ENCODE measurements at places on chromosomes 7 and 10.

- no peak for DNase-seq
Observed at GRCh38 chr10:93903051-93903450, 9.3 kb downstream of the SLC35G1 start.

DNA sequence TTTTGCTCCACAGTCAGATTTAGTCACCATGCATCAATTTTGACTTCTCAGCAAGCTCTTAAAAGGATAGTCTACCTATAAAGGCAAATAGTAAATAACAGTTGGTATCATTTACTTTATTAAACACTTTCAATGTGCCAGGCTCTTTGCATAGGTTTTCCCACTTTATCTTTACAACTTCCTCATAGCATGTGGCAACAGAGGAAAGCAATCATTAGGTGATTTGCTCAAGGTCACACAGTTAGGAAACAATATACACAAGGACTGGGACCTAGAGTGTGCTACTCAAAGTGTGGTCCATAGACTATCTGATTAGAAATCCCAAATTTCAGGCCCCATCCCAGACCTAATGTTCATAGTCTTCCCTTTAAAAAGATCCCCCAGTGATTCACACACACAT lies 212.3 kb downstream of the MTERF1 start:
- DNase-seq = no peak

DNA sequence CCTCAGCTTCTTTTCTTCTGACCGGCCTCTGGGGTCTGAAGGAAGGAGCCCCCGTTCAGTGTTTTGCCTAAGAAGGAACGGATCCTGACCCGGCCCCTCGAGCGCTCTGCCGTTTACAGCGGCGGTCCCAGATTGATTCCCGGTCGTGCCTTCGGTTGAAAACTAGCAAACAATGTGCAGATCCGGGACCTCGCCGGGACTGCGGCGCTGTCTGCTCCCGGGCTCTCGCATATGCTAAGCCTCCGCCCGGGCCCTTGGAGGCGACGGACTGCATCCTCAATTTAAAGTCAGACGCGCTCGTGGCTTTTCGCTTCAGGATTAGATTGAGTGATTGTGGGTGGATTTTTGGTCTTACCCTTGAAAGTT lies 559 bp downstream of the DBF4 start:
- peak; percentile 14 for DNase-seq

DNA sequence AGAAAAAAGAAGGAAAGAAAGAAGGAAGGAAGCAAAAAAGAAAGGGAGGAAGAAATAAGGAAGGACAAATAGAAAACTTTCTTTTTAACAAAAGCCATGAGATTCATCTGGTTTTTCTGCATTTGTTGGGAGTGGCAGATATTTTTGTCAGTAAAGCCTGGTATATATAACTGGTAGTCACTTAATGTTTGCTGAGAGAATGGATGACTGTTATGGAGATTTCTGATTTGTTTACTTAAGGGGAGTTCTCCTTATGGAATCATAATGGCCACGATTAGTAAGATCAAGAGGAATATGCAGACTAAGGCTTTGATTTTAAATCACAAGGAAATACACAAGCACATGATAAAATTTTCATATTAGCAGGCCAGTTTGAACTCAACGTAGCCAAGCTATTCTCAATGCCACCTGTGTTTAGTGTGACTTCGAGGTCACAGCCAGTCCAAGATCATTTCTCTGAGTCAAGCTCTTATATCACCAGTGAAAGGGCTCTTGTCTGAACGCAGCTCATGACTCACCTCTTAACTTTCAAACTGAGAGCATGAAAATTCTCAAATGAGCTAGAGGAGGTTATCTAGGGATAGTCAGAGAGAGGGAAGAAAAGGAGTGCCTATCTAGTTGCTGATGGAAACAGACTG lies 445.1 kb upstream of the ZMIZ1 start:
- no peak for DNase-seq

GRCh38 chr10:20265146-20265545 lies 448.9 kb downstream of the PLXDC2 start:
- no peak for DNase-seq

- DNase-seq = no peak
Observed at GRCh38 chr7:28433039-28433438, 20.7 kb downstream of the CREB5 start.

DNA sequence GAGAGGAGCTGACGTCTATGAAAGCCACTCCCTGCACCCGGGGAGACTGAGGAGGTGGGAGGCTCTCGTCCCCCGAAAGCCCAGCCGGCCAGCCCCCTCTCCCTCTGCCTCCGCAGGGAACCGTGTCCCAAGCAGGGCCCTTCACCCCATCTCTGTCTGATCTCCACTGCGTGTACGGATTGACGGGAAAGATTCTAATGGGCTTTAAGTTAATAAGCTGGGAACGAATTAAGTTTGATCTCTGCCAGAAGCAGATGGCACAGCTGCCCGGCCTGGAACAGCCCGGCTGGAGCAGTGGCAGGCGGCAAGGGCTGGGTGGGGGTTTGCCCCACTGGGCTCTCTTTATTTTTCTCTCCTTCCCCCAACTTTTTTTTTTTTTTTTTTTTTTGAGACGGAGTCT lies 6.1 kb upstream of the SLC29A4 start:
- DNase-seq = no peak

GRCh38 chr10:15419279-15419874 lies 48.3 kb upstream of the FAM171A1 start:
- peak; percentile 21 for DNase-seq

- DNase-seq = no peak
Observed at GRCh38 chr10:47346581-47347302, 1.4 kb upstream of the RBP3 start.

DNA sequence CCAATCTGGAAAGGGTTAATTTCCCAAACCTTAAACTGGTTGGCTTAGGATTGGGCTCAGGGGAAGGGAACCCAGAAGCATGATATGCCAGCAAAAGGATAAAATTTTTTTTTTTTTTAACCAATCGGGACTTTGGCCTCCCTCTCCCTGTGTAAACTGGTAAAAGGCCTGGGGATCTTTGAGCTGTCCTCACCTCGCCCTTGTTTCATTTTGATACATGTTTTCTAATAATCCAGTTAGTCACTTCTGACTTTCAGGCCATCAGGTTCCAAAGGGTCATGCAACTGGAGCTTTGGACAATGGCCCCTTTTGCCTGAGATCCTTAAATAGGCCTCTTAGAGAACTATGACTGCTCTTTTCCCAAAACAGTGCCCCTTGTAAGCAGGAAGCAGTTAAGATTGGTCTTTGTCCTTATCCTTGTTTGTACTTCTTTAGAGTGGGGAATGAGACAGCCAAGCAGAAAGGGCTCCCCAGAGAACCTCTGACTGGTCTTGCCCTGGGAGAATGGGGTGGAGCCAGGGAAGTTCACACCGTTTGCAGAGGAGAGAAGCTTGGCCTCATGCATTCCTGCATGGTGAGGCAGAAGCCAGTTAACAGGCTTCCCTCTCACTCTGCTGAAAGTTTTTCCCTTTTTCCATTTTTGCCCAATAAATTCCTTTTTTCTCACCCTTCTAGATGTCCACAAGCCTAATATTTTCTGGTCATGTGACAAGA lies 424.2 kb upstream of the CNTNAP2 start:
- no peak for DNase-seq

- no peak for DNase-seq
Observed at GRCh38 chr7:29464753-29465152, 98.9 kb upstream of the PRR15 start.

DNA sequence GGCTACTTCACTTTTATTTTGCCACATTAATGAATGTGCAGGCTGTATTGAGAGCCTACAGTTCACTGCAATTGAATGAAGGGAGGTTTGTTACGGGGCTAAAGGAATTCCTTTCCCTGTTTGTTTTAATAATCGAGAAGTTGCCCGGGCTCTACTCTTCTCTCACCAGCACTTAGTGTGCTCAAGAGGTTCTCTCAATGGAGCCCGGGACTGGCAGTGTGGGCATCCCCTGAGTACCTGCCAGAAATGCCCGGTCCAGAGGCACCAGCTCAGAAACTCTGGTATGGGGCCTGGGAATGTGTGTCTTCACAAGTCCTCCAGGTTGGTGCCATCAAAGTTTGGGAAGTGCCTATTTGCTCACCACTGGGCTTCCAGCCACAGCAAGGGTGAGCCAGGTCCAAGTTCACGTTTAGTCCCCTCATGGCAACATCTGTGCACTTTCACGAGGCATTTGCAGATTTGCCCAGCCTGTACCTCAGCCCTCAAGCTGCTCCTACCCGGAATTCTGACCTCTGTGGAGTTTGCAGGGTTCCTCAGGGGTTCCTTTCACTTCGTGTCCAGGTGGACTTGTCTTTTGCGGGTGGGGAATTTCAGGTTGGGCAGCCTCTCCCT lies 622.4 kb downstream of the SDK1 start:
- DNase-seq = no peak

DNA sequence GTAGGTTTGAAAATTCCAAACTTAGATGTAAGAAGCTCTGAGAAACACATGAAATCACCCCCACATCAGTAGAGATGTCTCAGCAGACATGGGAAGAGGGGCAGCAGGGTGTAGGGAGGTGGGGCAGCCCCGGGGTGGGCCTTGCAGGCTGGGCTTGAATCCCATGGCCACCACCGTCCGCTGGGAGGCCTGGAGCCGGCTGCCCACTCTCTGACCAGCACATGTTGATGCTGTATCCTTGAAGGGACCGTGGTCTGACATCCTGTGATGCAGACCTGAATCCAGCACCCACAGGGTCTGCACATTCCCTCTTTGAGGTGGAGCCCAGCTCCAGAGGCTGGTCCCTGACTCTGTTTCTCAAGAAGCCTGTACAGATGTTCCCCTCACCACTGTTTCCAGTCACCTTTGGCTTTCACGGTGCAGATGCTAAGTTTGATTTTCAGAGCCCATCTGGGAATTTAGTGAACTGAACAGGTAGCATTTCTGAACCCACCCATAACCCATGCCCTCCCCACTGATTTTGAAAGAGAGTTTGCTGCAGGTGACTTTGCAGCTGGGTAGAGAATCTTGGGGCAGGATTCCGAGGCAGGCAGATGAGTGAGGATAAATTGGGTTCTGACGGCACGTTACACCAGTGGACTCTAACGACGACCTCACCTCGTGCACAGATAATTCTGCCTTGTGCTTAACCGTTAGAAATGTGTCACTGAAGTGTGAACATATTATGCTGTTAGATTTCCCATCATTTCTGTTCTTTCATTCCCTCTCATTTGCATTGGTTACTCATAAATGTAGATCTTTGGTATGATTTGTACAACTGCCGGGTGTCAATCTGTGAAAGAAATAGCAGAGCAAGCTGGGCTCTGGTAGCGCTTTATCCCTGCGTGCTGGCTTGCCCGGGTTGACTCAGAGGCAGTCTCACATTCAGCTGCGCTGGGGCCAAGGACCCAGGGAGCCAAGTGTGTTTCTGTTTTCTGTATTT lies 45.7 kb downstream of the IKZF1 start:
- DNase-seq = peak; percentile 73

DNA sequence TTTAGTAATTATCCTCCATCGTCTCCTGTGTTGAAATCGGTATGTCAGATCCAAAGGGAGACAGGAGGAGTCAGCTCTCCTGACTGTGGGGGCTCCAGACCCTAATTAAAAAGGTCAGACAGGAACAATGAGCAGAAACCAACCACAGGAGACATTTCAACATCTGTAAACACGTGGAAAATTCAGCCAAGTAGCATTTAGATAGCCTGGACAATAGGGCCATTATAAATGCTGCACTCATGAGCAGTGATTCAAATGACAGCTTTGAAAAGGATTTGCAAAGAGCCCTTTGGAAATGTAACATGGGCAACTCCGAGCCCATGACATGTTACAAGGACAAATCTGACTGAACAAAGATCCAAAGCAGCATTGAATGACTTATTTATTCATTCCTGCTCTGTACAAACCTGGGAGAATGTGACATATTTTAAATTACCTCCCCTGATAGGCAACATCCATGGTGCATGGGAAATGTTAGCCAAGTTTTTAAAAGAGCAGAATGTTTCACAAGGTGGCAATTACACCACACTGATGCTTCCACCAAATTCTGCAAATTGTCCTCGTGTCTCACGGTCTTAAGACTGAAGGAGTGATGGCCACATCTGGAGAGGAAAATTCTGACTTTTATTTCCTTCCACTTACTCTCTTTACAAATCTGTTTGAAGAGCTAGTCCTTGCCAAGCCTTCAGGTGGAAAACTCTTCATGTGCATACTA lies 113.3 kb upstream of the KMT2E start:
- DNase-seq = no peak

DNA sequence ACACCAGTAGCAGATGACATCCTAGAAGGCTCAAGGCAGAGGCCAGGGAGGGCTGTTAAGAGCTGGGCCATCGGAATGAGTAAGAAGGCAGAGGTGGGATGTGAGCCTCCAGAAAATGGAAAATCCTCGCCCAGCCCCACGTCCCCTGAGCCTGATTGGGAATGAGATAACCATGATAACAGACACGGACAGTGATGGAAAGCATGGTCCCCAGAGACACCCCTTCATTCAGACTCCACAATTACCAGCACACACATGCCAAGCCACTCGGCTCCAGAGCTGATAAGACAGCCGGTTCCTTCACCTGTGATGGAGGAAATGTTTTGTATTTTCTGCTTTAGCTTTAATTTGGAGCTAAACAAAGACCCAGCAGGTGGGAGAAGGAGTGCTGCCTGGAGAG lies 106.0 kb downstream of the GRID1 start:
- no peak for DNase-seq

- DNase-seq = no peak
Observed at GRCh38 chr7:2569421-2569820, 10.6 kb downstream of the IQCE start.

DNA sequence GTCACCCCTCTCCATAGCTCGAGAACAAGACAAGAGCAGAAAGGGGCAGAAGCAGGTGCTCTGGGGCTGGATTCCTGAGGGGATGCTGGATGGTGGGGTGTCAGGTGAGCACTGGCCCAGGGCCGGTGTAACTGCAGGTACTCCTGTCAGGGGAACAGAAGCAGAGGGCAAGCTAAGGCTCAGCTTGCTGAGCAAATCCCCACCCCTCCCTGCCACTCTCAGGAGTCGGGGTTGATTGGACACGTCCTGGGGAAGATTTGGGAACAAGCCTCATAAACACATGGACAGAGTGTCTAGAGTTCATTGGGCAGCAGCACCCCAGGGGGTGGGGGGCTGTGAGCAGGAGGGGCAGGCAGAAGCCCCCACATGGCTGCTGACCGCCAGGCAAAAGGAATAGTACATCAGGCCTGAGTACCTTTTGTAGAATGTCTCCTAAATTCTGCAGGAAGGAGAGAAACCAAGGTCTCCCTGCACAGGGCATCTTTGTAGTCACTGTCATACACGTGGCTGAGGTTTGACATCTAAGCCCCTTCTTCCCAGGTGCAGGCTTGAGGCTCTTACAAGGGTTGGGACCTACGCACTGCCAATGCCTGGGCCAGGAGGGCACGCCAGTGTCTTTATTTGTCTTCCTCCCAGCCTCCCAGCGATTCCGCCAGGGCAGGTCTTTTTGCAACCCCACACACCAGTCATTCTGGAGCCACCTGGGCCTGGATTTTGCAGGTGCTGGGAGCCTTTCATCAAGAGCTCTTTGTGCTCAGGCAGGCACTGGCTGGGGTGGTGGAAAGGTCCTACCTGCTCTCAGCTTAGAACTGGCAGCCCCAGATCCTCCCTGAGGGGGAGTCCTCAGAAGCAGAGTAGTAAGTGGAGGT lies 2.8 kb downstream of the CALML3 start:
- DNase-seq = no peak

DNA sequence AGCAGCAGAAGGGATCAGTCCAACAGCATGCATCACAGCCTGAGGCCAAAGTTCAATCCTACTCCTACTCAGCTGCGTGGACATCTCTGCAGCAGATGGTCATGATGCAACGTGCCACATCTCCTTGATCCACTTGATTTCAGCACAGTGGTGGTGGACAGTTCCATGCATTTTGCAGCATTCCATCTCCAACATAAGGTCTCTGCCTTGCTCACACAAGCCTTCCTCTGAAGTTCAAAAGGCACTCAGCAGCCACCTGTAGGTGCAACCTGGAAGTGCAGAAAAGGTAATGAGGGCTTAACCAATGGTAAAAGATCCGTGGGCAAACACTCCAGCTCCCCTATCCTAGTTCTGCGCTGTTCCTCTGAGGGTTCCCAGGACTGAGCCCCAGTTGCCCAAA lies 57.5 kb upstream of the CHCHD3 start:
- no peak for DNase-seq
